Transverse colon (tissue), 4 donors: ENCODE measurements at places on chromosomes 1 and 21. TPM values are rescaled to one million over a fixed set of nuclear protein-coding genes. Genes with fewer than 3 reads are reported as not detected.

Gene ZRANB2
- total RNA-seq = 90.9 TPM

Gene SLAMF1
- total RNA-seq = not detected

Gene DIRAS3
- total RNA-seq = 0.27 TPM

Gene HSPA6
- 1.6 TPM for total RNA-seq

Gene HP1BP3
- 143 TPM for total RNA-seq

Gene ABCG1
- 64.3 TPM for total RNA-seq

Gene CD1D
- total RNA-seq = 1.4 TPM

Gene IGSF9
- 73.8 TPM for total RNA-seq

DNA sequence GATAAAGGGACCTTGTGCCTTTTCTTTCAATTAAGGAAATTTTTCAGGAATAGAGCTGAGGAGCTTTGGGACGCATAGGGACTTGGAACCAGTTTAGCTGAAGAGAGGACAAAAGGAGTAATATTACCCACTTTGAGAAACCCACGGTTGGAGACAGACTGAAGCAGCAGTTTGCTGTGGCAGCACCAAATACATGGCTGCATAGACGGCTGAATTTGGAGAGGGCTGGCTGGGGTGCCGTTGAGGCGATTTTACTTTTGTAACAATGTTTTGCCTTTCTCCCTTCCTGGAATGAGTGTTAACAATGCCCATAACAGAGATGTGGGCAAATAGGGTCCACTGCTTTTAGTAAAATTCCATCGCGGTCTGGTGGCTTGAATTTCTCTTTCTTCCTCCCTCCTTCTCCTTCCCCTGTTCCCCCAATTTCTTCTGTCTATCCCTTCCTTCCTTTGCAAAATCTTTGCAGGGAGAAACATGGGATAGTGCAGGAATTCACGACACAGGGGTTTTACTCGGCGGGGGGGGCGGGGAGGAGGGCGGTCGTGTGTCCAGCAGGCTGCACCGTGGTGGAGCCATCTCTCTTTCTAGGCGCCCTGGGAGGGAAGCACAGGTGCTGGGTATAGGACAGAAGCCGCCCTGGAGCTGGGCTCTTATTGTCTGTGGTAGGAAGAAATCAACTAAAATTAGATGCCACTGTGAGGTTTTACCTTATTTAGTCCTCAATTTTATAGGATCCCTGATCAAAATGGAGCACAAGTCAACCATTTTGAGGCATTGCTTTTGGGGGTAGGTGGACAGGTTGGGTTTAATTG is 6.8 kb downstream of the LHX4 start:
- H3K27me3 ChIP-seq = peaks cover 100% of the 10 kb centered on the region
- DNase-seq = no peak
- no peaks in the 10 kb centered on the region for H3K36me3 ChIP-seq
- H3K27ac ChIP-seq = no peak overlapping the region

- H3K4me1 ChIP-seq = peaks cover 12% of the 10 kb centered on the region
- H3K4me3 ChIP-seq = no peak overlapping the region
- no peaks in the 10 kb centered on the region for H3K36me3 ChIP-seq
- H3K27ac ChIP-seq = no peak overlapping the region
- no peaks in the 10 kb centered on the region for H3K27me3 ChIP-seq
These were observed 42.2 kb downstream of the H3-3A start for GRCh38 chr1:226104671-226105121.

GRCh38 chr1:191528275-191528674 is 630.0 kb upstream of the RGS18 start:
- H3K36me3 ChIP-seq = no peaks in the 10 kb centered on the region
- H3K4me1 ChIP-seq = no peaks in the 10 kb centered on the region
- no peaks in the 10 kb centered on the region for H3K27me3 ChIP-seq

DNA sequence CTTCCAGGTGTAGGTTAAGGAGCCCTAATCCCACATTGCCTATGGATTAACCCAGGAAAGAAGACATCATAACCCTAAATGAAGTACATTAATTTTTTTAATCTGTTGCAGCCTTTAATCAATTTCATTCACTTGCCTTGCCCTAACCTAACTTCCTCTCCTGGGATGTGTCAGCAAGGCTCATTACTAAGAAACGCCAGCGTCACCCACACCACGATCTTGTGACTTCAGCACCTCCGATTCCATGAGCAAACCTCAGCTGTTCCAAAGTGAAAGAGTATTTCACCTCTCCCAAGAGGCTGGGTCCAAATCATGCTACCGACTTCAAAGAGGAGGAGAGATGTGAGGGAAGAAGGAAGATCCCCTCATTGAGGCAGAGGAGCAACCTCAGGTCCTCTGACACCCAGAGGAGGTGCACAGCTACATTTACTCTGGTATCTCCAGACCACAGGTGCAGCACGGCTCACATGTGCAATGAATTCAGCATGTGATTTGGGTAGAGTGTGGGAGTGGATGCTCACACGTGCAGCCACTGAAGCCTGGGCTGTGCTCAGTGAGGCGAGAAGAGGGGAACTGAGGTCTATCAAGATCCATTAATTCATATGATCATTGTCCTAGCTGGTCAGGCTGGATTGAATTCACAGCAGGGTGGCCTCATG is 134.1 kb downstream of the SLC30A10 start:
- no peaks in the 10 kb centered on the region for H3K27me3 ChIP-seq
- no peak for DNase-seq
- no peak overlapping the region for H3K4me3 ChIP-seq

- no peaks in the 10 kb centered on the region for H3K4me1 ChIP-seq
- H3K27me3 ChIP-seq = no peaks in the 10 kb centered on the region
- no peak overlapping the region for H3K27ac ChIP-seq
- no peak for DNase-seq
- H3K4me3 ChIP-seq = no peak overlapping the region
These were observed 134.4 kb downstream of the LRRC7 start for GRCh38 chr1:69702085-69702484.

DNA sequence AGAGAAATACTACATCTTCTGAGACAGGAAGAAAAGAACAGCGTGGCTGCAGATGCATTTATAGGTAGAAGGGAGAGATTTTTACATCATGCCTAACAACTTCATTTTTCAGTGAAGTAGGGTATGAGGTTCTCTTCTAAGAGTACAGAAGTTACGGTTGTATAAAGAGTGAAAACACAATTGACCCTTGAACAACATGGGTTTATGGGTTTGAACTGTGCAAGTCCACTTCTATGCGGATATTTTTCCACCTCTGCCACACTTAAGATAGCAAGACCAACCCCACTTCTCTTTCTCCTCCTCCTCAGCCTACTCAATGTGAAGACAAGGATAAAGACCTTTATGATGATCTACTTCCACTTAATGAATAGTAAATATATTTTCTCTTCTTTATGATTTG is 64.5 kb downstream of the RPAP2 start:
- no peak for DNase-seq
- H3K4me1 ChIP-seq = no peaks in the 10 kb centered on the region
- H3K4me3 ChIP-seq = no peak overlapping the region
- no peaks in the 10 kb centered on the region for H3K27me3 ChIP-seq
- no peak overlapping the region for H3K27ac ChIP-seq

- H3K27ac ChIP-seq = no peak overlapping the region
- H3K4me3 ChIP-seq = no peak overlapping the region
- no peaks in the 10 kb centered on the region for H3K27me3 ChIP-seq
These were observed 191.7 kb upstream of the ESRRG start for GRCh38 chr1:216914974-216915373.

- H3K27me3 ChIP-seq = no peaks in the 10 kb centered on the region
- H3K27ac ChIP-seq = no peak overlapping the region
- no peak for DNase-seq
- no peaks in the 10 kb centered on the region for H3K4me1 ChIP-seq
These were observed 102.3 kb upstream of the IPO9 start for GRCh38 chr1:201726700-201727099.

DNA sequence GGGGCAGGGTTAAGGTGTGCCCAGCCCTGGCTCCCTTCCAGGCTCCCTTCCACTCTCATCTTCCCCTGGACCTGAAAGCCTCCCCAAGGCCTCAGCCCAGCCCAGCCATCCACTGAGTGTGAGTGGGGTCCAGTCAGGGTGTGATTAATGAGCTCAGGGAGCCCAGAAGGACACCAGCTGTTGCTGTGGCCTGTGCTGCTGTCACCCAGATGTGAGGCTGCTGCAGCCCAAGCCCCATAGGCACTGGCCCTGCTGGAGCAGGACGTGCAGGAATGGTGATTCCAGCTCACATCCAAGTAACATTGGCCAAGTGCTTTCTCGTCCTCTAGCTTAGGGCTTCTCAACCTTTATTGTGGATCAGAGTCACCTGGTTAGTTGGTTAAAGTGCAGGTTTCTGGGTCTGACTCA is 77.6 kb downstream of the EPHB2 start:
- peak; percentile 30 for DNase-seq
- no peaks in the 10 kb centered on the region for H3K36me3 ChIP-seq
- no peak overlapping the region for H3K27ac ChIP-seq
- peaks cover 29% of the 10 kb centered on the region for H3K4me1 ChIP-seq
- H3K4me3 ChIP-seq = no peak overlapping the region
- no peaks in the 10 kb centered on the region for H3K27me3 ChIP-seq

GRCh38 chr1:8523666-8524206 is 205.8 kb downstream of the SLC45A1 start:
- H3K27me3 ChIP-seq = no peaks in the 10 kb centered on the region
- H3K27ac ChIP-seq = peak overlapping the region; percentile 28
- DNase-seq = no peak
- no peaks in the 10 kb centered on the region for H3K36me3 ChIP-seq
- no peak overlapping the region for H3K4me3 ChIP-seq
- peaks cover 3% of the 10 kb centered on the region for H3K4me1 ChIP-seq

GRCh38 chr1:181061891-181062835 is 26.3 kb upstream of the IER5 start:
- peak; percentile 25 for DNase-seq
- peak overlapping the region; percentile 49 for H3K27ac ChIP-seq
- H3K4me1 ChIP-seq = no peaks in the 10 kb centered on the region
- no peaks in the 10 kb centered on the region for H3K27me3 ChIP-seq
- no peak overlapping the region for H3K4me3 ChIP-seq

DNA sequence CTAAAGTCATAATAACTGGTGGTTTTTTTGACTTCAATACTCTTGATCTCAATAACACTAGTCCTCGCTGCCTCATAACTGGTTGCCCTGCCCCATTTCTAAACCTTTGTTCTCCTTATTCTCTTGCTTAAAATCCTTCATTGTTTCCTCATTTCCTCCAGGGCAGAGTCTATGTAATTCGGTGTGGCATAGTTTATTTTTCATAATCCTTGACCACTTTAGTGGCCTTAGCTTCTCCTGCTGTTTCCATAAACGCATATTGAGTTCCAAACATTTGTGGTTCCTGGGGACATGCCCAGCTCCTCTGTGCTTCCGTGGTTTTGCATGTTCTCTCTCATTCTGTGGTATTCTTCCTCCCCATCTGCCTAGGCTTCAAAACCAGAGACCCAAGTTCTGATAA is 19.0 kb upstream of the TLCD4 start:
- H3K27ac ChIP-seq = peak overlapping the region; percentile 73
- peaks cover 35% of the 10 kb centered on the region for H3K4me1 ChIP-seq
- DNase-seq = no peak

DNA sequence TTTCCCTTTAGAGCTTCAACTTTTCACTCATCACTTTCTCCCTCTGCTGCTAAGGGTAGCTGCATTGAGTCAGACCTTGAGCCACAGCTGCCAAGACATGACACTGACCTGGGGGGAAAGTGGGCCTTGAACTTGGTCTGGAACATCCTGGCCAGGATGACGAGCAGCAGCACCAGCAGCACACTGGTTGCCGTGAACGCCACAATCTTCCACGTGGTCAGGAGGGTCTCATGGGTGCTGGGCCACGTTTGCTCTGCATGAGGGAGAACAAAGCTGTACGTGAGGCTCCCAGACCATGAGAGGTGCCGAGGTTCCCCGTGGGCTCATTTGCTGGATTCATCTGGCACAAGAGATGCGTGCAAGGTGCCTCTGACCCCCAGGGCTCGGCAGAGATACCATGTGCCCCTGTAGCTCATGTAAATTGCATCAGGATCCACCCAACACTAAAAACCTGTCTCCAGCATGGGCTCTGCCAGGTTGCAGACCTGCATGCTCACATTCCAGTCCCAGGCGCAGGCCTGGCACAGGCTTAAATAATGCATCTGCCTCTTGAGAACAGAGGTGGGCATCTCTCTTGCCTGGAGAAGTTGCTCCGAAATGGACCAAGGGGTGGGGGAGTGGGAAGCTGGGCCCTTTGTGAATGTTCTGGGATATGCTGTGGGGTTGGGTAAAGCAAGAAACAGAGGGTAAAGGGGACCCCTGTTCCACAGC is 84.6 kb upstream of the TLR5 start:
- H3K27ac ChIP-seq = no peak overlapping the region
- H3K4me3 ChIP-seq = no peak overlapping the region
- no peak for DNase-seq
- H3K36me3 ChIP-seq = no peaks in the 10 kb centered on the region

DNA sequence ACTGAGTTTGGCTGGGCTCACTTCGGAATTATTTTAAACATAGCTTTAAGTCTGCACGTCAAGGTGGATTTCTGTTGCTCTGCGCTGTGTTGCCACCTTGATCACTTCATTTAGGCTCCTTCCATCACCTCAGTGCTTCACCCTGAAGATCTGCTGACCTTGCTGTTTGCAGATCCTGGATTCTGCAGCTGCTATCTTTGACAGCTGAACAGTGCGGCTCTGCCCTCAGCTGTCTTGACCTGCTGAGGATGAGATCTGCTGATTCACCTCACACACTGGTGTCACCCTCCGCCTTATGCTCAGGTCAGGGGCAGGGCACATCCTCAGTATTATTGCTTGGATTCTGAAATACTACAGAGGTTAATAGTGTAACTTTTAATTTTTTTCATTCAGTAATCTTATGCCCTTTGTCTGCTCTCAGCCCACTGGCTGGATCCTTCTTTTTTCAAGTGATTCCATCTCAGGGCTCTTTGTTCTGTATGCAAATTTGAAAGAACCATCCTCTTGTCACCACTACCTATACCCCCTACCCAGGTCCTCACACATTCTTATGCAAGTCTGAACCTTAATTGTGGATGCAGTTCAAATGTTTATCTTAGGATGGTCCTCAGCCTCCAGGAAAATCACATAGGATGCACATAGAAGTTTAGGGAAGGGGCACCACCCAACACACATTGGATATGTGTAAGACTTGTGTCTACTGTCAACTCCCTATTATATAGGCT is 364.0 kb downstream of the OLFM3 start:
- H3K27me3 ChIP-seq = no peaks in the 10 kb centered on the region
- H3K4me1 ChIP-seq = no peaks in the 10 kb centered on the region
- H3K4me3 ChIP-seq = no peak overlapping the region
- H3K27ac ChIP-seq = no peak overlapping the region

DNA sequence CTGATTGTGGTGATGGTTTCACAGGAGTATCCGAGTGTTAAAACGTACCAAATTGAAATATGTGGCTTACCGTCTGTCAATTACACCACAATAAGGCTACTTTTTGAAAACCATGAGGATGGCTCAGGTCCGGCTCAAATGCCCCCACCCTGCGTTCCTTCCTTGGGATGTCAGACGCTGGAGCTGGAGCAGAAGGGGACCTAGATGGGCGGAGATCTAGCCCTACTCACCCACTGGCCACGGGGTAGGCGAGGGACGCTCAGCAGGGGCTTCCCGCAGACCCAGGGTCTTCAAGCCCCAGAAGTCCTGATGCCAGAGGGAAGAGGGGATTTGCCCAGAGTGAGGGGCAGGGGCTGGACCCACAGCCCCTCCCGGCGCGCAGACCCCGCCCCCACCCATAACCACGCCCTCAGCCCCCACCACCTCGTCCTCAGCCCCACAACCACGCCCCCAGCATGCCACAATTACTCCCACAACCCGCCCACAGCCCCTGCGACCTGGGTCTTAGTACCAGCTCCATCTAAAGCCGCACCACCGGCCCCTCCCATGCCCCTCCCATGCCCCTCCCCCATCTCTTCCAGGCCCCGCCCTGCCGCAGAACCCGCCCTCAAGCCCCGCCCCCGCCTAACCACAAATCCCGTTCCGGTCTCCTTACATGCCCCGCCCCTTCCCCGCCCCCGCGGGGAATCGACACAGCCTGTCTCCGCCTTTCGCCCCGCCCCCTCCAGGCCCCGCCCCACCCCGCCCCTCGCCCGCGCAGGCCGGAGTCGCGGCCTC is at the start of gene LRRC3:
LRRC3 (plus strand) TSS at position 764 of the 777 bp plus-strand sequence. CDS start 1,135 bp downstream, outside the sequence.
- peak; percentile 90 for DNase-seq
- peak within 1 kb of the TSS; percentile 77 for H3K27ac ChIP-seq
- peaks cover 8% of the 10 kb centered on the region for H3K27me3 ChIP-seq
